ENCODE measurements at places on chromosomes 16 and 17.
A peak's percentile ranks its signal among the peaks of the same experiment; 100 is the strongest.

- DNase-seq, result no peak
Measured at GRCh38 chr17:68512960-68513474, 787 bp downstream of the PRKAR1A start.

GRCh38 chr16:79372503-79373184 is 227.9 kb downstream of the MAF start:
- peak; percentile 47 for DNase-seq

- DNase-seq, result no peak
Measured at GRCh38 chr16:6019490-6019991, 921.9 kb upstream of the EEF2KMT start.

DNA sequence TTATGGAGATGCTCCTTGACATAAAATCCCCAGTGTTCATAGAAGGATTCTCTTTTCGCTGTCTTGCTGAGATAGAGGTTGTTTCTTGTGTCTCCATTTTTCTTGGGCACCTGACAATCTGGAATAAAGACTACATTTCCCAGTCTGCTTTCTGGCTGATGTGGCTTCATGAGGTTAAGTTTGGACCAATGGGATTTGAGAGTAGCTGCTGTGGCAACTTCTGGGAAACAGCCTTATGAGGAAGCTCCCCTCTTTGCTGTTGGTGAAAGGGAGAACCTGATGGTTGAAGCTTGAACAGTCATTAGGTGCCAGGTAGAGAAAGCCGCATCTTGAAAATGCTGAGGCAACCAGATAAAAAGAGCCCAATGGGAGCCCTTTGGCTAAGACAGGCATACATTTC is 24.4 kb downstream of the HS3ST4 start:
- no peak for DNase-seq
